ENCODE measurements at places on chromosomes 1 and 21.
A peak's percentile ranks its signal among the peaks of the same experiment; 100 is the strongest.

GRCh38 chr1:96464522-96464921 lies 257.1 kb upstream of the PTBP2 start:
- no peak for DNase-seq

GRCh38 chr1:202161151-202162046 lies 997 bp upstream of the PTPN7 start:
- peak; percentile 47 for DNase-seq

DNA sequence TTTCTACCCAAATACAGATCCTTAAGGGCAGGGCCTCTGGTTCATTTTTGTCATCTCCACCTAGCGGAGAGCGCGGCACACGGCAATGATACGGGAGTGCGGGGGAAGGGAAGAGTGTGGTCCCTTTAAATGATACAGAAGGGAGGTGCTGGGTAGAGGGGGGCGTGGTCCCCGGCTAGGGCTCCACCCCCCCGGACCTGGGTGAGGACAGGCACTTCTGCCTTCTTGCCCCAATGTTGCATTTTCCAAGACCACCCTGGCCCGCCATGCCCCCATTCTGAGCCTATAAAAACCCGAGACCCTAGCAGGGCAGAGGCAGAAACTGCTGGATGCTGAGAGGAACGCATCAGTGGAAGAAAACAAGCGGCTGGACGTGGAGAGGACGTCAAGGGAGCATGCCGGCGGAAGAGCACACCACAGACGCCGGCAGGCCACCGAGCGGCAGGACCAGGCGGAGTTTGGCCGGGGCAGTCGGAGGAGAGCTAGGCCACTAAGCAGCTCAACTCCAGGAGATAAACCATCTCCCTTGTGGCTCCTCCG lies 30.0 kb downstream of the LRRC3 start:
- no peak for DNase-seq

GRCh38 chr1:160935527-160936258 lies 18.9 kb downstream of the ITLN2 start:
- peak; percentile 49 for DNase-seq

GRCh38 chr1:5798151-5798730 lies 194.0 kb downstream of the NPHP4 start:
- no peak for DNase-seq

DNA sequence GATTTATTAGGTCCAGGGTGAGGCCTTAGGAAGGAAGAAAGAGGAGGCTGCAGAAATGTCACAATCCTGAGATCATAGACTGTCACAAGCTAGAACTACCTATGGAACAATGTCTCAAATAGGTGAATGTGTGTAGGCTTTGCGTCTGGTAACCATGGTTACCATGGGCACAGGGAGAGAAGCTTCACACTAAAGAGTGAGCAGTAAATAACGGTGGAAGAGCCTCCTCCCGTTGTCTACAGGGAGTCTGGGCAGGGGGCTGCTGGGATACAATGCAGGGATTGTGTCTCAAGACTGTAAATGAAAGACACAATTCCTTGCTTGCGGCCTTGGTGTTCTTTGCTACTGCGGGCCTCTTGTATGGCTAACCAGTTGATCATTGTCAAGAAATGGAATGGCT lies 28.2 kb upstream of the KCNJ6 start:
- no peak for DNase-seq

- DNase-seq, result no peak
Measured at GRCh38 chr1:71781450-71781849, 500.9 kb downstream of the NEGR1 start.

DNA sequence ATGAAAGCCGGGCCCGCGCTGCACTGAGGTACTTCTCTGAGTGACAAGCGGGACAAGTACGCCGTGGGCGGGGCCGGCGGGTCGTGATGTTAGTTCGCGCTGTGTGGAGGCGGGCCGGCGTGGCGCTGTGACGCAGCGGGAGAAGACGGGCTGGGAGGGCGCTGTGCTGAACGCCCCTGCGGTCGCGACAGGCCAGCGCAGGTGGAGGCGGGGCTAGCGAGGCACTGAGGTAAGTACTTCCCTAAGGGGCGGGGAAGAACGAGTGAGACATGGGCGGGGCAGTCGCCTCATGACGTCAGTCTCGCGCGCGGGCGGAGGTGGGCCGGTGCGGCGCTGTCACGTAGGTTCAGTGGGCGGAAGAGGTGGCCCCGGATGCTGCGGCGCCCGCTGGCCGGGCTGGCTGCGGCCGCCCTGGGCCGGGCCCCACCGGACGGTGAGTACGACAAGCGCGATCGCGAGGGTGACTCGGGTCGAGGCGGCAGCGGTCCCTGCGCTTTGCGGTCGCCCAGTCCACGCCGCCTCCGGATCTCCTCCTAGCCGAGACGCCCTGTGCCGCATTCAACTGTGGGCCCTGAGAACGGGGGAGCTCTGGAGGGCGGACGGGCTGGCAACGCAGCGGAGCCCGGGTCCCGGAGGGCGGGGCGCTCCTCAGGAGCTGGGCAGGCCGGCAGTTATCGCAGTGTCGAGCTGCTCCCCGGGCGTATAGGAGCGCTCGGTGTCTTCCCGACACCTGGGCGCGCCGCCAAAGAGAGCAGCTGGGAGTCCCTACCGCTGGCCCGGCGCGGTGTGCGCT lies at the start of gene GUK1:
TSS of gene GUK1 (plus strand) at position 349 of the 793 bp plus-strand sequence. CDS start at position 373, 24 bp downstream.
- peak; percentile 100 for DNase-seq

DNA sequence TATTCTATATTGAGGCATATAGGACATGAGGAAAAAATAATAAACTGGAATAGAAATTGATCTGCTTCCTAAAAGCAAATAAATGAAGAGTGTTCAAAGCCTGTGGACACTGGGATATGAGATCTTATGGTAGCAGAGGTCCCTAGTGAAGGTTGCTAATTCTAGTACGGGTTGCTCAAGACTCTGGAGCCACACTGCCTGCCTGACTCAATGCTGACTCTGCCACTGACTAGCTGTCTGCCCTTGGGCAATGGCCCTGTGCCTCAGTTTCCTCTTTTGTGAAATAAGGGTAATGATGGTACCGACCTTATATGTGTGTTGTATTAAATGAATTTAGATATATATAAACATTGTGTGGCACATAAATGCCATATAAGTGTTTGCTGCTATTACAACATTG lies 59.0 kb upstream of the C1orf53 start:
- DNase-seq, result no peak

DNA sequence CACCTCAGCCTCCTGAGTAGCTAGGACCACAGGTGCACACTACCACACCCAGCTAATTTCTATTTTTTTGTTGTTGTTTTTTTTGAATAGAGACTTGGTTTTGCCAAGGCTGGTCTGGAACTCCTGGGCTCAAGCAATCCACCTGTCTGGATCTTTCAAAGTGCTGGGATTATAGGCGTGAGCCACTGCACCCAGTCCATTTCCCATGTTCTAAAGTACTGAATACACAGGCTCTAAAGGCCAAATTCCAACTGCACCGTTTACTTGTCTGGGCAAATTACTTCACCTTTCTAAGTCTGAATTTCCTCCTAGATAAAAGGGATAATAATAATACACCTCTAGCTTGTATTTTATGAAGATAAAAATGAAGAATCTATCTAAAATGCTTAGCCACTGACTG lies 39.6 kb downstream of the FRRS1 start:
- no peak for DNase-seq
